ENCODE measurements at places on chromosomes 4 and X. TPM values are rescaled to one million over a fixed set of nuclear protein-coding genes. Genes with fewer than 3 reads are reported as not detected.

Gene GNRHR
- not detected for total RNA-seq

- H3K27me3 ChIP-seq = no peaks in the 10 kb centered on the region
- H3K36me3 ChIP-seq = no peaks in the 10 kb centered on the region
- peak; percentile 14 for DNase-seq
- H3K4me1 ChIP-seq = no peaks in the 10 kb centered on the region
- no peak overlapping the region for H3K4me3 ChIP-seq
Measured at GRCh38 chr4:6372649-6373525, 99.5 kb downstream of the PPP2R2C start.

DNA sequence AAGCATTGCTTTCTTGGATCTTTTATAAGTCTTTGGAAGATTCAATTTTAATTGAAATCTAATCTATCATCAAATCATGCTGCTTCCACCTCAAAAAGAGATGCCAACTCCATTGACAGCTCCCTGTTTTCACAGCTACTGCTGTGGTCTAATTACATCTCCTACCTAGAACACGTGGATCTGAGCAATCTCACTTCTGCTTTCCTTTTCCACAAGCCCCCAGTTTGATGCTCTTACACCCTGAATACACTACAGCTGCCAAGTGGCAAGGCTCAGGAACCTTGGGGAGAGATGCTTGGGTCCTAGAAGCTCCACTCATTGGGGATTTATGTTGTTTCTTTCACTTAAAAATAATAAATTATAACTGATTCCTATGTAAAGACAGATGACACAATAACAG lies 172.0 kb downstream of the CFAP299 start:
- H3K4me1 ChIP-seq = peaks cover 2% of the 10 kb centered on the region
- no peaks in the 10 kb centered on the region for H3K36me3 ChIP-seq
- no peak overlapping the region for H3K27ac ChIP-seq

- no peak overlapping the region for H3K27ac ChIP-seq
- no peaks in the 10 kb centered on the region for H3K36me3 ChIP-seq
- no peaks in the 10 kb centered on the region for H3K4me1 ChIP-seq
Measured at GRCh38 chr4:143486314-143486713, 27.2 kb upstream of the SMARCA5 start.

Gene MAML3
- 2.0 TPM for total RNA-seq

GRCh38 chrX:85963736-85964135 lies 83.6 kb downstream of the CHM start:
- no peak overlapping the region for H3K4me3 ChIP-seq
- no peaks in the 10 kb centered on the region for H3K27me3 ChIP-seq
- H3K36me3 ChIP-seq = no peaks in the 10 kb centered on the region
- DNase-seq = no peak
- H3K27ac ChIP-seq = no peak overlapping the region

DNA sequence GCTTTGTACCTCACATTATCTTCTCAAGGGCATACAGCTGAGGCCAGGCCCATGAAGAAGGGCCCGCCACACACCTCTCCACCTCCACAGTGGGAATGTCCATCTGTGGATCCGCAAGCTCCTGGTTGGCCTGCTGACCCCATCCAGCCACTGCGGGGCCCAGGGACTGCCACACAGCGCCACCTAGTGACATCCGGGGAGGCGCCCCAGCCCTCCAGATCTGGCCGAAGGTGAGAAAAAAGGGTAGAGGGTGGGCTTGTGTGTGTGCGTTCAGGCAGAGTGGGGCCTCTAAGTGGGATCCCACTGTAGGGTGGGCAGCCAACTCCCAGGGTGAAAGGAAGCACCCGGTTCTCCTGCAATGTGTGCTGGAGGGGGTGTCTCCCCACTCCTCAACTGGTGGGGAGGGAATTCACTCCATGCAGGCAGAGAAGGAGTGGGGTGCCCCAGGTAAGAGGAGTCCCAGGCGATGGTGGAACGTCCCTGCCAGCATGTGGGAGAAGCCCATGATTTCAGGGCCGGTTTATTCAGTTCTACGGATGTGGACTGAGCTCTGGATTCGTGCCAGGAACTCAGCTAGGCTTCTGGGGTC lies 117.3 kb downstream of the ENPP6 start:
- H3K27me3 ChIP-seq = peaks cover 19% of the 10 kb centered on the region
- no peak overlapping the region for H3K27ac ChIP-seq
- H3K4me3 ChIP-seq = no peak overlapping the region
- peak; percentile 40 for DNase-seq
- no peaks in the 10 kb centered on the region for H3K36me3 ChIP-seq

DNA sequence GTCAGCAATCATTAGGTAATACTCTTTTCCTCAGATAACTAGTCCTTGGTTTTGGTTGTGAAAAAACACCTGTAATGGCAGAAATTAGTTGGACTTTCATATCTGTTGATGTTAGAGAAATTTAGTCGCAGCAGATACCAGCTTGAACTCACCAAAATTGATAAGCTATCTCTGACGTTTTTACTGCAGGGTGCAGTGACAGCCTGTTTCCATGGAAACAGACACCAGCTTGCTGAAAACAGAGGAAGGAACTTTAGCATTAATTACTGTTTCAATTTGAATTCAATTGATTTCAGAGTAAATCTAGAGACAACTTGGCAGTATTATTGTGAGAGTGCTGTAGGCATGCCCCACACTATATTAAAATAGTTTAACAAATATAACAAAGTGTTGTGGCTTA lies 246.5 kb downstream of the PPP1R2C start:
- H3K36me3 ChIP-seq = no peaks in the 10 kb centered on the region
- no peaks in the 10 kb centered on the region for H3K27me3 ChIP-seq
- H3K4me1 ChIP-seq = no peaks in the 10 kb centered on the region
- no peak for DNase-seq
- H3K27ac ChIP-seq = peak overlapping the region; percentile 10

Gene H2BW2
- total RNA-seq = not detected
